ENCODE measurements at places on chromosomes 7 and 10.

- no peak for DNase-seq
Observed at GRCh38 chr7:92717623-92717992, 118.8 kb downstream of the CDK6 start.

DNA sequence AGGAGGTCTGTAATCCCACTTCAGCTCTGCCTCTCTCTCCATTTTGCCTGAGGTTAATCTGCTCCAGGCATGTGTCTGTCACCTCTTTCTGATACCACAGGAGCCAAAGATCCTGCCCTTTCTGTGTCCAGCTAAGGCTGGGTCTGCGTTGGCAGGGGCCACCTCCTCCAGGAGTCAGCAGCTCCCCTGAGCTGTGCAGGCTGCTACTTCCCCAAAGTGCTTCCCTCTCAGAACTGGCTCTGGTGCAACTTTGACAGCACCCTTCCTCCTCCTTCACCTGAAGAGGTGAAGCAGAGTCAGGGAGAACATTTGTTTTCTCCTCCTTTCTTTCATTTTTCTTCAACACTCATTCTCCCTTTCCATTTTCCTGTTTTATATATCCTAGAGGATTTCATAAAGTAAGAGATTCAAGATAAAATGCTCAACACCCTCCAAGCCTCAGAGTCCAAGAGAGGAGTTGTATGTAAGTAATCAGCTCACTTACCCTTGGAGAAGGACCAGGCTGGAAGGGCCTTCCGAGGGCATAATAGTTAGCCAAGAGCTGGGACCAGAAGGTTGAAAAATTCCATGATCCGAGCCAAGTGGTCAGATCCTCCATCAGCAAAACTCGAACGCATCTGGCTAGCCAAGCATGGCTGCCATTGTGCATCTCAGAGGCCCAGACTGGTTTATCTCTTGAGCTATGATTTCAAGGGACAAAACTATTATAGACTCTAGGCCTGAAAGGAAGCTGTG, 257.3 kb downstream of the PTEN start:
- no peak for DNase-seq

- DNase-seq: no peak
Observed at GRCh38 chr10:118958984-118959925, 70.3 kb upstream of the NANOS1 start.

- no peak for DNase-seq
Observed at GRCh38 chr7:98049034-98049433, 57.6 kb upstream of the LMTK2 start.

- no peak for DNase-seq
Observed at GRCh38 chr7:26008428-26008827, 143.6 kb upstream of the NFE2L3 start.

- DNase-seq: peak; percentile 86
Observed at GRCh38 chr7:37297546-37297945, 151.1 kb downstream of the ELMO1 start.

GRCh38 chr7:46127814-46128213, 206.7 kb upstream of the IGFBP3 start:
- DNase-seq: no peak

DNA sequence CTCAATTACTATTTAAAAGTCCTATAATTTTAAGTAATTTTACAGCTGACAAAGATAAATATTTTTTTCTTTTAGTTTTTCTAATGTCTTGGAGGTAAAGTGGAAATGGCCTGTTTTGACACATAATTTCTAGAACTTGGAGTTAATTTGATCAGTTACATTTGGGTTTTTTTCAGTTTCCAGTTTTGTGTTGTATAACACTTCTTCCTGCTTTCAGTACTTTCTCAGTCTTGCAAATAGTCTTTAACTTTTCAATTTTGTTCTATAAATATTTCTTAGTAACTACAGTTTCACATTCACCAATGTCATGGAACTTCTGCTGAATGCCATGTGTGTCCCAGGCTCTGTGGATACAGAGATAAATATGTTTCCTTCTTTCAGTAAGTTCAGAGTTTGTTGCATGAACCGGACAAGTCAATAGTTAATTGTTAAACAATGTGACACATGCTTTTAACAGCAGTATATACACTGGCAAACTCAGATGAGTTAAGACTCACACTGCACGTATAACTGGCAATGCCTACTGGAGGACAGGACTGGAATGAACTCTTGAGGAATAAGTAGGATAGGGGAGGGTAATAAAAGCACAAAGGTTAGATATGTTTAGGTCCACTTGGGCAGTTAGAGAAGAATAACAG, 4.6 kb downstream of the SHOC2 start:
- peak; percentile 7 for DNase-seq

- no peak for DNase-seq
Observed at GRCh38 chr10:59236064-59236697, 59.7 kb downstream of the PHYHIPL start.

GRCh38 chr10:112335868-112336265, 38.0 kb upstream of the ACSL5 start:
- no peak for DNase-seq

DNA sequence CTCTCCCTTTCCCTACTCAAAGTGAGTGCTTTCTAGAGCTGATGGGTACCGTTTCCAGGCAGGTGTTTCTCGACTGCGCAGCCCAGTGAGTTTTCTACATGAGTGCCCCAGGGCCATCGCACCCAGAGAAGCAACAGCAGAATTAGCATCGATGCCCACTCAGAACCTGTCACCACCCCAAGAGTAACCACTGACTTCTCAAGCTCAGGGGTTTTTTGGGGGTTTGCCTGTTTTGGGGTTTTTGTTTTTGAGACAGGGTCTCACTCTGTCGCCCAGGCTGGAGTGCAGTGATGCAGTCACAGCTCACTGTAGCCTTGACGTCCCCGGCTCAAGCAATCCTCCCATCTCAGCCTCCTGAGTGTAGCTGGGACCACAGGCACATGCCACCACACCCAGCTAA, 25.7 kb downstream of the SNX8 start:
- DNase-seq: no peak

GRCh38 chr10:4353964-4354363, 472.0 kb upstream of the AKR1E2 start:
- peak; percentile 91 for DNase-seq
